ENCODE measurements at places on chromosomes 1 and 21. TPM values are rescaled to one million over a fixed set of nuclear protein-coding genes. Genes with fewer than 3 reads are reported as not detected.

DNA sequence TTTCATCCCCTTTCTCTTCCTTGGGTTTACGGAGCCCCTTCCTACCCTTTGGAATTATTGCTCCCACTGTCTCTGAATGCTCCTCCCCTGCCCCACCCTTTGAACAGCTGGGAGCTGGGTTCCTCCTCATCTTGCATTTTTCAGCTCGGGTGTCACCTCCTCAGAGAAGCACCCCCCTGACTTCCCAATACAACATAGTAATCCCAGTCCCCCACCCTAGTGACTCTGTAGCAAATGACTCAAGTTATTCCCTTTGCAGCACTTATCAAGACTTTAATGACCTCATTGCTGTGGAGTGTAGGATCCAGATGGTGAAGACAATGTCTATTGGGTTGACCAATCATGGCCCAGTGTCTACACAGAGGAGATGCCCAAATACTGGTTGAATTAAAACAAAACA lies 8.9 kb upstream of the VWA5B1 start:
- no peak overlapping the region for H3K27ac ChIP-seq
- no peak for DNase-seq
- H3K4me3 ChIP-seq = no peak overlapping the region
- H3K4me1 ChIP-seq = peaks cover 13% of the 10 kb centered on the region

DNA sequence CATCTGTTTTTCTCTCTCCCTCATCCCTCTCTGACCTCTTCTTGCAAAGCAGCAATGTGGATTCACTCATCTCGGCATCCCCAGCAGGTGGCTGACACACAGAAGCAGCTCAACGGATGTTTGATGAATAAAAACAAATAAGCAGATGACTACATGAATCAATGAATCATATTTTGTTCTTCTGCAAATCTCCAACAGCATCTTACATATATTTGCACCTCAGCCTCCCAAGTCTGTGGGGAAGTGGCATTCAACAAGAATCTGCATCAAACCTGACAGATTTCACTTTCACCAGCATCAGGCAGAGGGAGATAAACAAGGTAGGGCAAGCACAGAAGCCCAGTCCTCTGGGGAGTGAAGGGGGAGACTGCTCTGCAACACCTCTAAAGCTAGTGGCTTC lies 34.0 kb downstream of the CAPN8 start:
- H3K27me3 ChIP-seq = no peaks in the 10 kb centered on the region
- no peaks in the 10 kb centered on the region for H3K36me3 ChIP-seq
- DNase-seq = no peak
- no peak overlapping the region for H3K27ac ChIP-seq

The RHOU gene
- total RNA-seq = 8.2 TPM

DNA sequence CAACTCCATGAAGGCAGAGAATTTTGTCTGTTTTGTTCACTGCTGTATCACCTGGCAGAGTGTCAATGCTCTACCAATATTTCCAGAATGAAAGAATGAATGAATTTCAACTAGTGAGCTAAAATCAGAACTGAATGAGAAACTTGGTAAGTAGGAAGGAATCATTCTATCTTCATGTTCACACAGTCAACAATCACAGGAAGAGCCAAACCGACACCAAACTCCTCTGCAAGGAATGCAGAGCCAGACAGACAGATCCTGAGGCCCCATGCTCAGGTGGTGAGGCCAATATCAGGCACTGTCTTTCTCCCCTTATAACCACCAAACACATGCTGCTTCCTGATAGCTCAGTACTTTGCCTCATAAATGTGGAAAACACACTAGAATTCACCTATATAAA lies 139.1 kb downstream of the SLC45A1 start:
- H3K4me1 ChIP-seq = peaks cover 11% of the 10 kb centered on the region
- DNase-seq = no peak
- peaks cover 4% of the 10 kb centered on the region for H3K36me3 ChIP-seq

- no peaks in the 10 kb centered on the region for H3K4me1 ChIP-seq
- H3K27ac ChIP-seq = no peak overlapping the region
- no peak for DNase-seq
- H3K27me3 ChIP-seq = no peaks in the 10 kb centered on the region
- H3K4me3 ChIP-seq = no peak overlapping the region
- no peaks in the 10 kb centered on the region for H3K36me3 ChIP-seq
Measured at GRCh38 chr1:79982211-79982610, 975.7 kb upstream of the ADGRL4 start.

- no peaks in the 10 kb centered on the region for H3K4me1 ChIP-seq
- H3K36me3 ChIP-seq = no peaks in the 10 kb centered on the region
- no peak for DNase-seq
Measured at GRCh38 chr1:82646888-82647287, 846.2 kb downstream of the ADGRL2 start.

GRCh38 chr21:32371913-32372314 lies 20.9 kb downstream of the URB1 start:
- no peaks in the 10 kb centered on the region for H3K4me1 ChIP-seq
- no peak overlapping the region for H3K4me3 ChIP-seq
- H3K36me3 ChIP-seq = peaks cover 14% of the 10 kb centered on the region
- H3K27ac ChIP-seq = no peak overlapping the region

Measured in Calu3 (cell line).